ENCODE measurements at places on chromosomes 11 and 22. TPM values are rescaled to one million over a fixed set of nuclear protein-coding genes. Genes with fewer than 3 reads are reported as not detected.

The P2RY2 gene
- polyA plus RNA-seq: 0.58 TPM

The NLRX1 gene
- 12.7 TPM for polyA plus RNA-seq

GRCh38 chr22:27896245-27896644 lies 22.8 kb downstream of the PITPNB start:
- no peak for DNase-seq

DNA sequence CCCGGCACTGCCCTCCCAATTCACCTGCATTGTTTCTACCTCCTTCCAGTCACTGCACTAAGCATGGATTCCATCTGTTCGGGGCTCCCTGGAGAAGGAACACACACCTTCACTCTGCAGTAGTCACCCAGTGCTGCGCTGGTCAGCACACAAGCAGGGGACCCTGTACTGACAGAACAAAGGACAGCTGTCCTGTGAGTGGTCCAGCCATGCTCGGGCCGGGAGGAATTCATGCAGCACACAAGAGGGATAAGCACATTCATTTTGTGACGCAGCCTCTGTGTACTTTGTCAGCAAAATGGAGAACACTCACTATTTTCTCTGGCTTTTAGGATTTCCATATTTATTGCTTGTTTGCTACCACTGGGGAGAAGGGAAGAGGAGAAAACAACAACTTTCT lies 167.3 kb downstream of the NTM start:
- DNase-seq: no peak

DNA sequence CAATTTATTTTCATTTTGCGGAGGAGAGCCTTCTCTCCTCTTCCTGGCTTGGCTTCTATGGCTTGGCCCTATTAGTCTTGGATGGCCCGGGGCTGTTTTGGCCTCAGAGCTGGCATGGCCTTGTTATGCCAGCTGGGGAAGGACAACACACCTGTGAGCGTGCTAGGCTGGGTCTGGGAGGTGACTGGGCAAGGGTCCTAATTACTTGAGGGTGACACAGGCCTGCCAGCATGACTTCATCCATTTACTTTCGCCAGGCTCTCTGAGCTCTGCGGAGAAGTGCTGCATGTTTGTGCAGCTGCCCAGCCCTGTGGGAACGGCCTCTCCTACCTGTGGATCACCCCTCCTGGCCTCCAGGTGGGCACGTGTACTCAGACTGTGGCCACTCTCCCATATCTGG lies 153.6 kb downstream of the SNX19 start:
- no peak for DNase-seq

DNA sequence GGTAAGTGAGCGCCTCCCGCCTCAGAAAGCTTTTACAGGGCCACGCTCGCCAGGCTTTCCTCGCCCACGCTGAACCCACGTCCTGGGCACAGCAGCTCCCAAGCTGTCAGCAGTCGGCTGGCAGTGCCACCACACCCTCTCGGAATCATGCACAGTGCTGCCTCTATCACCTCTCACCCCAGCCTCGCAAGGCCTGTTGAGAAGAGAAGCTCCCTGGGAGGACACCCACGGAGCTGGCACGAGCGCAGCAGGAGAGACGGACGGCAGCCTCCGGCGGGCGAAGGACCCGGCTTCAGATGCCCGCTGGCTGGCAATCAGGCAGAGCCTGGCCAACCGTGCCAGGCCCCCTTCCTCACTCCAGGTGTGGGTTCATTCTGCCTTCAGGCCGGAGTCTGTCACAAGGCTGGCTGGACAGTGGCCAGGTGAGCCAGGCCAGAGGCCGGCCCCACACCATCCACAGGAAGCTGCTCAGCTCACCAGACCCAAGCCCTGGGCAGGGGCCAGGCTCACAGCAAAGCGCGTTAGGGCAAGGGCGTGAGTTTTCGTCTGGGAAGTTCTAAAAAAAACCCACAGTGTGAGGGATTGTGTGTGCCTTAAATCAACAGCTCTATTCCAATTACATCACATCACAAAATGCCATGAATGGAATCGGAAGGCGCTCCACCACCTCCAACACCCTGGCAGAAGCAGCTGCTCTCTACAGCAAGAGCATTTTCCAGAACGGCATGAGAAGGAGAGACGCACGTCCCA lies 33.2 kb downstream of the TOLLIP start:
- no peak for DNase-seq

DNA sequence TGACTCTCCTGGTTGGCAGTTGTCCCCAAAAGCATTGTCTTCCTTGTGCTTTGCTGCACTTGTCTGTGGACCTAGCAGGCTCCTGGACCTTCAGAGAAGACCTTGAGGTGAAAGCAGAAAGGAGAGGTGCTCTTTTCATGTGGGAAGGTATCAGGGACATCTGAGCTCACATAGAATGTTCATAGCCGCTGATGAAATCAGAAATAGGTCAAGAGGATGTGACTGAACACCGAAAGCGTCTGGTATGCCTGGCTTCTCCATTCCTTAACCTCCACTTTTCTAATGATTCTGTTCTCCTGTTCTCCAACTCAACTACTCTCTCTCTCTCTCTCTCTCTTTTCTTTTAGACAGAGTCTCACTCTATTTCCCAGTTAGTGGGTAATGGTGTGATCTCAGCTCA lies 6.2 kb upstream of the CUL5 start:
- DNase-seq: no peak

DNA sequence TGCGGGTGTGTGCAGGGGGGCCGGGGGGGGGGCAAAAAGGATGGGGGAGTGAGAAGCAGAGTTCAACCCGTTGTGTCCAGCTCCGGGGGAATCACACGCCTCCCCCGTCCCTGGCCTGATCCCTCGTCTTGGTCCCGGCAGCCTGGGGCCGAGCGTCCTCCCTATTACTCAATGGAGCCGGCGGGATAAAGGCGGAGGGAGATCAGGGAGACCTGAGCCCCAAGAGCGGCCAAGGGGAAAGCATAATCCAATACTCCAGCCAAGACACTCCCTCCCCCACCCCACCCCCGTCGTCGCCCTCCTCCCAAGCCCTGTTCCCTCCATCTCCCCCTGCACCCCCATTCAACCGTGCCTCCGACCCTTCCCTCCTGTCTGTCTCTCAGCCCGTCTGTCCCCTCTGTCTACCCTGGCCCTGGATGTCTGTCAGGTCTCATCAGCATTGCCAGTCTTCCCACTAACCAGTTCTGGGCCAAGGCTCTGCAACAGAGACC lies 2.6 kb downstream of the PHOX2A start:
- no peak for DNase-seq

All from right renal pelvis (tissue), 4 donors.